ENCODE measurements at places on chromosomes 16 and 17.
A peak's percentile ranks its signal among the peaks of the same experiment; 100 is the strongest.

- no peak for DNase-seq
Measured at GRCh38 chr16:88507231-88507743, 54.2 kb downstream of the ZFPM1 start.

DNA sequence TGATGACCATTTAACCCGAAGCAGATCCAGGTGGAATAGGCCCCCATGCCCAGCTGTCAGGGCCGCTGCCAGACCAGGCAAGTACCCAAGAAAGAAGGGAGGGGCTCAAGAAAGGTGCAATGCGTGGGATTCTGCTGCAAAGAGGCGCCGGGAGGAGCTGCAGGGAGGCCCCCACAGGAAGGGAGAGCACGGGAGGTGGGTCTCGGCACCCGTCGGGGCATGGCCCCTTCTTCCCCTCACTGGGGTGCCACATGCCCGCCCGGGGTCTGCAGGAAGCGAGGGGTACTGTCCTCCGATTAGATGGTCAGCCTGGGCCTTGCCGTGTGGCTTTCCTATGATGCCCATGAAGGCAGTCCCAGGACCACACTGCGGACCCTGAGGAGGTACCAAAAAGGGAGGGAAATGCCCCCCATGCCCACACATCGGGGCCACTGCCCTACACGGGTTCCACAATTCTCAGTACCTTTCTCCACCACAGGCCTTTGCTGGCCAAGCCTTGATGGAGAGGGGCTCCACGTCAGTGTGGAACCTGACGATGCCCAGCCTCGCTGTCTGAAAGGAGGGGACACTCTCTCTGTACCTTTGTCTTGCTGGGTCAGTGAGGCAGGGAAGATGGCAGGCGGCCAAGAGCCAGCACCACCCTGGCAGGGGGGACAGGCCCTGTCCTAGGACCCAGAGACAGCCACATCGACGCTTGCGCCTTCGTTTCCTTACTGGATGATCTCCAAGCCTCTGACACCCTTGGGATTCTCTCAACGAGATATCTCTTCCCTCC is 45.5 kb upstream of the DNAH17 start:
- no peak for DNase-seq

- DNase-seq, result no peak
Measured at GRCh38 chr17:78434455-78435329, 56.2 kb downstream of the PGS1 start.

- no peak for DNase-seq
Measured at GRCh38 chr17:82092628-82092994, 5.4 kb downstream of the FASN start.

DNA sequence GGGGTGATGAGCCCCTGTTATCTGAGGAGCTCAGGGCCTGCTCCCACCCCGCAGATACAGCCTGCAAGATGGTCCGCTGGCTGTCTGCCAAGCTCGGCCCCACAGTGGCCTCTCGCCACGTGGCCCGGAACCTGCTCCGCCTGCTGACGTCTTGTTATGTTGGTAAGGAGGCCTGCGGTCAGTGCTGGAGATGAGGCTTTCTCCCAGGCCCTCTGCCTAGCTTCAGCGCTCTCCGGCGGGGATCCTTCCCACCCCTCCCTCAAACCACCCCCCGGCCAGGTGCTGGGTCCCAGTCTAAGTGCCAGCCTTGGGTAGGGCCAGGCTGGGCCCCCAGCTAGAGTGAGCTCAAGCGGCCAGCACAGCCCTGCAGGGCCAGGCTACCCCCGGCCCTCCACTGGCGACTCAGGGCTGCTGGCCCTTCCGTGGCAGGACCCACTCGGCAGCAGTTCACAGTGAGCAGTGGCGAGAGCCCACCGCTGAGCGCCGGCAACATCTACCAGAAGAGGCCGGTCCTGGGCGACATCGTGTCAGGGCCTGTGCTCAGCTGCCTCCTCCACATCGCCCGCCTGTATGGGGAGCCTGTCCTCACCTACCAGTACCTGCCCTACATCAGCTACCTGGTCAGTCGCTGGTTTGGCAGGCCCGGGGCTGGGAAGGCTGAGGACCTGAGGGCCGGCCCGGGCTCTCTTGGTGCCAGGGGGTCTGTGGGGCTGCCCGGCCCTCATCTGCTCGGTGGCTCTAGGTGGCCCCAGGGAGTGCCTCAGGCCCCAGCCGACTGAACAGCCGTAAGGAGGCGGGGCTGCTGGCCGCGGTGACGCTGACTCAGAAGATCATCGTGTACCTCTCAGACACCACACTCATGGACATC is 6.1 kb downstream of the WDR81 start:
- DNase-seq, result no peak

DNA sequence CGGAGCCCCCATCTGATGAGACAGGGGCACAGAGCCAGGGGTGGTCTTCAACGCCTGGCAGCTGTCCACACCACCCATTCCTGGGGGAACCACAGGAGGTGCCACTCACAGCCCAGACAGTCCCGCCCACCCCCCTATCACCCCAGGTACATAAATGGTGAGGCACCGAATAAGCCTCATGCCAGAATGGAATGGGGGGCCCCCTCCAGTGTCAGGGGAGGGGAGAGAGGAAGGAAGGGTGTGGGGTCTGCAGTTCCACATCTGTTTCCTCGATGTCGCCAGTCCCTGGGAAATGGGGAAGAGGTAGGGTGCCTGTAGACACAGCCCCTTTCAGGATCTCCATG is 1.7 kb downstream of the TMC6 start:
- DNase-seq, result no peak

- no peak for DNase-seq
Measured at GRCh38 chr17:56141046-56141839, 12.0 kb upstream of the ANKFN1 start.

DNA sequence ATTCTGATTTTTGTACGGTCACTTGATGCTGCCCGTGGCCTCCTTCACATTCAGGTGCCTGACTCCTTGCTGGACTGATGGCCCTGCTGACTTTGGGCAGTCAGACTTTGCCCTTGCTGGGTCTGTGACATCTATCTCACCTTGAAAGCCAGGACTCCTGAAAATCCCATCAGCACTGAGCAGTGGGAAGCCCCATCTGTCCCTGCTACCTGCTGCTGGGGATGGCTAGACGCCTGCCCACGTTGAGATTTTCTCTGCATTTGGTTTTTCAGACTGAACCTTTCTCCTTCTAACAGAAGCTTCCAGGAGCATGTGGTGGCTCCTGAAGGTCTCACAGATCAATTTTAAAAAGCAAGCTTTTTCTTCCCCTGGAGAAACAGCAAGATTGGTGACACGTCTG is 10.2 kb upstream of the ZNF18 start:
- no peak for DNase-seq

DNA sequence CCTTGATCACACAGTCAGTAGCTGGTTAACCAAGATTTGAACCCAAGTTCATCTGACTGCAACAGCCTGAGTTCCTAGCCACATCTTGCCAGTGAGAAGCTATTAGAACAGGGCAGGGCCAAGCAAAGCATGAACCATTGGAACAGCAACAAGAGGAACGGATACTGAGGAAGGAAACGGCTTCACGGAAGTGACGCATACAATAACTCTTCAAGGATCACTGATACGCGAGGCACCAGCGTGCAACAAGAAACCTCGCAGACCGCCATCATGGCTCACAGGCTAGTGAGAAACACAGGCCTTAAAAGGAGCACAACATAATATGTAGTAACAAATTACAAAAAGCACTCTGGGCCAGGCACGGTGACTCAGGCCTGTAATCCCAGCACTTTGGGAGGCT is 114.9 kb downstream of the CDYL2 start:
- DNase-seq, result peak; percentile 72

DNA sequence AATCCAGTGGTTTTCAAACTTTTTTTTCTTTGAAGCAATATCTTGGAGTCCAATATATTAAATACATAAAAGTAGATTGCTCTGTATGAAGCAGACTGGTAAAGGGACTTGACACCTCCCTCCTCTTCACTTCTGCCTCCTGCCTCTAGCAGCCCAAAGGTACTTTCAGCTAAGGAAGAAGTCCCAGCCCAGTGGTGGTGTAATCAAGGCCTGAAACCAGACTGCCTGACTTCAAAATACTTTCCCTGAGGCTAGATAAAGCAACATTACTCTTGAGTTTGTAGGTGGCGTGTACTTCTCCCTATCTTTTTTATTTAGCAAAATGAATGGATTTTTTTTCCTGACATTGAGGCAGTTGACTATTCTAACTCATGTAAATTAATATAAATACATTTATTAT is 122.4 kb upstream of the TMEM97 start:
- DNase-seq, result no peak

GRCh38 chr17:17419631-17420030 is 57.2 kb upstream of the MED9 start:
- DNase-seq, result no peak

DNA sequence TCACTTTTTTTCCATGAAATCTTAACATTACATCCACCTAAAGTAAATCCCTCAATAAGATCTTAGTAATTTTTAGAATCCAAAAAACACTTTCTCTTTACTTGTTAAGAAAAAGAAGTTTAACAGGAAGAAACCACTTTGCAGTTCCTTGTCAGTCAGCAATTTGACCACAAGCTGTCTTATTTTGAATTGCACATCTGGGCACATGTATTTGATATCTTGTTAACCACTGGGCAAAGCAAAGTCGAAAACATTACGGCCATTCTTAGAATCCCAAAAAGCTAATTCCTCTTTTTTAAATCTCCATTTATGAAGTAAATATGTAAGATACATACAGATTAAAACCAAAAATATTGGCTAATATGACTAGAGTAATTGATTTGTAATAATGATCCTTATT is 1.1 kb downstream of the ABCA10 start:
- no peak for DNase-seq

DNA sequence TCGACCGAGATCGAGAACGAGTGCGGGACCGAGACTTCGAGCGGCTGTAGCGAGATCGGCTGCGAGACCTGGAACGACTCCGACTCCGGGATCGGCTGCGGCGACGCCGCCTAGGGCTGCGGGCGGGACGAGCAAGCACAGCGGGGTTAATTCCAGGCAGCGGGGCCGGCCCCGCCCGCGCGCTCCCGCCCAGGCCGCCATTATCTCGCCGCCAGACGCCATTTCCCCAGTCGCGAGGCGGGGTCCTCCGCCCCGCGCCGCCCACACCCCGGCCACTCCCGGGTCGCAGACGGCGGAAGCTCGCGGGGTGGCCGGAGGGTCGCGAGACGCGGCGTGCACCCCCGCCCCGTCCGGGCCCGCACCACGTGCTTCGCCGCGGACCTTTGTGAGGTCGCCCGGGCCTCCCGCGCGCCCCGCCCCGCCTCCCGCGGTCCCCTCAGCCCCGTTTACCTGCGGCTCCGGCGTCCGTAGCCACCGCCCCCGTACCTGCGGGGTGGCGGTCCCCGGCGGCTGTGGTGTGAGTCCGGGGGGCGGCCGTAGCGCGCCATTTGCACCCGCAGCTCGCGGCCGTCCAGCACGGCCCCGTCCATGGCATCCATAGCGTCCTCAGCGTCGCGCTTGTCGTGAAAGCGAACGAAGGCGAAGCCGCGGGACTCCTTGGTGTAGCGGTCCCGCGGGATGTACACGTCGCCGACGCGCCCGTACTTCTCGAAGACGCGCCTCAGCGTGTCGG is 616 bp downstream of the SRSF2 start:
- no peak for DNase-seq

- peak; percentile 99 for DNase-seq
Measured at GRCh38 chr17:59154721-59155438, at the start of gene SKA2. SKA2 (minus strand) TSS chr17:59155186; CDS start chr17:59155163, 23 bp downstream.

DNA sequence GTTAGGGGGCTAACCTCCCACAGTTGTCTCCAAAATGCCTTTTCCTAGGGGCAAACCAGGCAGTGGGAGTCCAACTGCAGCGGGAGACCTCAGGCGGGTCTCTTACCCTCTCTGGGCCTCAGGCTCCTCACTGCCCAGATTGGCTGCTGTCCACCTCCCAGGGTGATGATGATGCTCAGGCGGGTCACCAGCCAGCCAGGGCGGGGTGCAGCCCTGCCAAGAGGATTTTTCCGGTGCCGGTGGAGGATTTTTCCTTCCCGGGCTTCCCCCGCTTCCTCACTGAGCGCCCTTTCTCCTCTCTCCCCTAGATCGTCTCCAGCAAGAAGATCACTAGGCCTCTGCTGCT is 22.8 kb downstream of the CPNE2 start:
- no peak for DNase-seq

GRCh38 chr16:3089717-3090592 is 9.1 kb downstream of the ZSCAN10 start:
- DNase-seq, result no peak

- DNase-seq, result no peak
Measured at GRCh38 chr17:81869221-81870130, 1.7 kb downstream of the ARHGDIA start.

DNA sequence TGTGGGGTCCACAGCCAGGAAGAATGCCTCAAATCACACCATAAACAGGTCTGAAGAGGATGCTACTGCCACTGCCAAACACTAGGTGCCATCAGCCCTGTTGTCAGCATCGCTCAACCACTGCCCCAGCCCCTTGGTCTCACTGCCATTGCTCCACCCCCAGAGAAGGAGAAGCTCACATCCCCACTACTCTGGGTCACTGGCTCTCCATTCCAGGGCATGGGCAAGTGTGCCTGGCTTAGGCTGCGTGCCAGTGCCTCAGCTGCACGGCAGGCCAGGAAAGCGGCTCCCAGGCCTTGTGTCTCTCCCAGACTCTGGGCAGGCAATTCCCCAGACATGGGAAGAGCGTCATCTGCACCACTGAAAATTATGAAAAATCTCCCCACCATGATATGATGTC is 1.2 kb upstream of the IGSF6 start:
- DNase-seq, result no peak

DNA sequence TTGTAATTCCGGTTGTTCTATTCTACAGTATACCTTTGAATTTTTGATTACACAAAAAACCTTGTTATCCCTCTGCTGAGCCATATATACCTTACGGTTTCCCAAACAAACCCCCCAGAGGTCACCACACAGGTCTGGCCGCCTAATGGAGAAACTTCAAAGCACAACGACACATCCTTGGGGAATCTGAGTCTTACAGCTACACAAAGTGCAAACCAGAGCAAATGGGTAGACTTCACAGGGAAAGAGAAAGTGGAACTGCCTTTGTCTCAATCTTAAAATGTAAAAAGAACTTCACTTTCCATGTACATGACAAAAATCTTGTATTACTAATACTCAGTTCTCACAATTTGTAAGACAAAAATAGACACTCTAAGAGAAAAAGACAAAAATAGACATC is 2.7 kb downstream of the FBXO31 start:
- DNase-seq, result no peak

DNA sequence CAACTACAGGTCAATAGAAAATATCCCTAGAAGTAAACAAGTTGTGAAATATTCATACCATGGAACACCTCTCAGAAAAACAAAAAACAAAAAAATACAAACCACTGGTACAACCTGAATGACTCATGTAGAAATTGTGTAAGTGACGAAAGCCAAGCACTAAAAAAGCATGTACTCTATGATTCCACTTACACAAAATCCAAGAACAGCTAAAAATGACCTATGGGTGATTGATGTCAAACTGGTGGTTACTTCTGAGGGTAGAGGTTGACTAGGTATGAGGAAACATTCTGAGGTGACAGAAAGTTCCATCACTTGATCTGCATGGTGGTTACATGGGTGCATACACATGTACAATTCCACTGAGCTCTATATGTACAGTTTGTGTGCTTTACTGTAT is 31.1 kb downstream of the DHRS7C start:
- no peak for DNase-seq

- DNase-seq, result no peak
Measured at GRCh38 chr17:44607836-44608690, 48.2 kb upstream of the MEIOC start.

- DNase-seq, result no peak
Measured at GRCh38 chr17:56506349-56506748, 87.2 kb upstream of the NOG start.

GRCh38 chr16:27792486-27793248 is 242.7 kb downstream of the KATNIP start:
- DNase-seq, result no peak

GRCh38 chr16:1285669-1286512 is 23.5 kb upstream of the UBE2I start:
- DNase-seq, result no peak

Data from vagina (tissue), 2 donors.